ENCODE measurements at places on chromosomes 16 and 17. TPM values are rescaled to one million over a fixed set of nuclear protein-coding genes. Genes with fewer than 3 reads are reported as not detected.

NPIPB13 gene
- not detected for total RNA-seq

CDH15 gene
- not detected for total RNA-seq

CCL22 gene
- total RNA-seq, result 0.38 TPM

TLCD3A gene
- total RNA-seq, result 21.7 TPM

NR1D1 gene
- 3.8 TPM for total RNA-seq

TBC1D3C gene
- 0.15 TPM for total RNA-seq

ATP2C2 gene
- 8.4 TPM for total RNA-seq

KRT12 gene
- total RNA-seq, result not detected
